AG04450 (cell line): ENCODE measurements at places on chromosomes 5 and 9.

- no peak for DNase-seq
Measured at GRCh38 chr9:134303601-134304000, 22.7 kb upstream of the RXRA start.

DNA sequence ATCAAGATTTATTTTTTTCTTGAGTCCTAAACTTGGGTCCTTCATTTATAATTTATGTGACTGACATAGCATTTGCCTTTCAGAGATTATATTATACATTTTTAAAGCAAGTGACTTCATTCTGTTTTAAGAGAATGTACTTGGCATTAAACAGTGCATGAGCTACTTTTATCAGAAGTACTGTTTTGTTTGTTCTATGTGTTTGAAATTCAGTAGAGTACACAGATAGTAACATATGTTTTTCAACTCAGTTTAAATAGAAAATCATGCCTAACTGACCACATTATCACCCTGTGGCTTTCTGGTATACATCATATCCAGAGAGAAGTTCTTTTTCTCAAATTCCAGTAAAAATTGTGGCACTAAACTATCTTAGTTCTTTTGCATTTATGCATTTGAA is 335.3 kb upstream of the CDH18 start:
- no peak for DNase-seq

DNA sequence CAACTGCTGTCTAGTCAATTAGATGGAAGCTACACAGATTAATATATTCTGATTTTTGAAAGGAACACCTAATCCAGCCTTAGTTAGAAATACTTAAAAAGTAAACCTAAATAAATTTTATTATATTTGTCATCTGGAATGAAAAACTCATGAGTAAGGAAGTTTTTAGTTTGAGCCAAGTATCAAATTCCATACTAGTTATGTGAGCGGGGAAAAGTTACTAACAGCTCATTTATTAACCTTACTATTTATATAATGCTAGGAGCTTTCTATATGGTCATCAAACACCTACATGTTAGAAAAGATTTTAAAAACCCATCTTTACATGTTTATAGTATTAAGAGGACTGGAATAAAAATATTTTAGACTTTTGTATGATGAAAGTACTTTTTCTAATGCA is 41.6 kb upstream of the POU5F2 start:
- DNase-seq: no peak

DNA sequence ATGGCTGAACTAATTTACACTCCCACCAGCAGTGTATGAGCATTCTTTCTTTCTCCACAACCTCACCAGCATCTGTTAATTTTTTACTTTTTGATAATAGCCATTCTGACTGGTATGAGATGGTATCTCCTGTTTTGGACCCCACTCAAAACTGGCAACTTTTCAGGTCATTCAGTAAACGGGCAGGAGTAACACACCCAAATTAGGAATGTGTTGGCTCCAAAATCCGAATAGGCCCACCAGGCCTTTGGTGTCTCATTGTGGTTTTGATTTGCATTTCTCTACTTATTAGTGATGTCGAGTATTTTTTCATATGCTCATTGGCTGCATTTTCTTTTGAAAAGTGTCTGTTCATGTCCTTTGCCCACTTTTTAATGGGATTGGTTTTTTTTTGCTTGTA is 517.1 kb downstream of the TMEM232 start:
- DNase-seq: no peak

DNA sequence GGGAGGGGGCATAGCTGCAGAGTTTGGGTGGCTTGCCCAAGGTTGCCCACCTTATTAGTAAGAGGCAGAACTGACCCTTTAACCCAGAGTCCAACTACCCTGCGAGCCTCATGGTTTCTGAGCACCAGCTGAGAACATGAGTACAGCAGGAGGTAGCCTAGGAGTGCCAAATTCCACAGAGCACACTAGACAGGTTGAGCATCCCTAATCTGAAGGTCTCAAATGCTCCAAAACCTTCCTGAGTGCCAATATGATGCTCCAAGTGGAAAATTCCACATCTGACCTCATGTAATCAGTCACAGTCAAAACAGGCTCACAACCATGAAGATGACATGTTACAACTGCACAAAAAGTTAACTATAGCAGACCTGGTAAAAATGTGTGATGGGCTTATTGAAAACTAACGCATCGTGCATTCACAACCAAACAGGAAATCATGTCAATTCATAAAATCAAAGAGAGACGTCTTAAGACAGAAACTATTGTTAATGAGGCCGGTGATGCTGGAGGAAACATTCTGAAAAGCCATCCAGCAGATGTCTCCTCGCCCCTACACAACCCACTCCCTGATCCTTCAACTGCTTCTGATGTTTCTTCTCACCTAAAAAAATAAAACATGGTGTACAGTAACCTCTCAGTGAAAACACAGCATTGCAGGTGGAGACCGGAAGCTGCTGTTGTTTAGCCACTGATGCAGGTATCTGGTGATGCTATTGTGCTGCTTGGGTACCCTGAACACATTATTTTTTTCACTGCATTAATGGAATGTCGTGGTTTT is 25.0 kb downstream of the PTCH1 start:
- no peak for DNase-seq

- no peak for DNase-seq
Measured at GRCh38 chr5:38451074-38451725, 105.2 kb downstream of the LIFR start.

DNA sequence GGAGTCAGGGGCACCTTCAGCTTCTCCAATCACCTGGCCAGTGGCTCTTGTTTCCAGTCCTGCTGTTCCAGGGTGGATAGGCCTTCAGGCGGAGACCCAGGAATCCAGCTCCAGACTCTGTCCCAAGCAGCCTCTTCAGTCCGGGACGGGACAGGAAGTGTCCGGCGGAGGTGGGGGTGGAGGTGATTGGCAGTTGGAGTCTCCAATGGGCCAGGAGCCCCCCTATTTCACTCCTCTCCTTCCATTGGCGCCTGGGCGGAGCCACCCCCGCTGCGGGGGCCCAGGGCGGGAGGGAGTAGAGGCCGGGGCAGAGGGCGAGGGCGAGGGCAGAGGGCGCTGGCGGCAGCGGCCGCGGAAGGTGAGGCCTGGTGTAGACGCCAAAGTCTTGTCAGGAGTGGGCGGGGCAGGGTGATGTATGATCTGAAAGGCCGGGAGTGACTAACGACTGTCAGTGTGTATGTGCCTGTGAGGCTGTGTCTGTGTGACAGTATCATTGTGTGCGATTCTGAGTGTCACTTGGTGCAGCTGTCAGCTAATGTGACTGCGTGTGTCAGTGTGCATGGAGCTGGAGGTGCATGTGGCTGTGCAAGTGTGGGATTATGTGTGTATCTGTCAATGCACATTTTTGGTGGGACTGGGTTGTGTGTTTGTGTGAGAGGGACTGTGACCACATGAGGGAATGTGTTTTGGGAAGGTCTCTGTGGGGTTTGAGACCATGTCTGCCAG is at the start of gene IL11RA:
Gene IL11RA (plus strand): TSS at position 310 of the 726 bp plus-strand sequence. CDS start 3,033 bp downstream, outside the sequence.
- no peak for DNase-seq

- DNase-seq: no peak
Measured at GRCh38 chr5:120228262-120229031, 235.7 kb upstream of the PRR16 start.

- DNase-seq: no peak
Measured at GRCh38 chr5:104998169-104998568, 1435.6 kb upstream of the NUDT12 start.

GRCh38 chr9:103942200-103942599 is 151.9 kb upstream of the SMC2 start:
- no peak for DNase-seq

- DNase-seq: no peak
Measured at GRCh38 chr9:94817291-94818177, 91.0 kb downstream of the AOPEP start.

- DNase-seq: no peak
Measured at GRCh38 chr9:93942161-93942560, 13.0 kb downstream of the BARX1 start.

GRCh38 chr5:112263469-112263868 is 155.6 kb downstream of the EPB41L4A start:
- DNase-seq: no peak

DNA sequence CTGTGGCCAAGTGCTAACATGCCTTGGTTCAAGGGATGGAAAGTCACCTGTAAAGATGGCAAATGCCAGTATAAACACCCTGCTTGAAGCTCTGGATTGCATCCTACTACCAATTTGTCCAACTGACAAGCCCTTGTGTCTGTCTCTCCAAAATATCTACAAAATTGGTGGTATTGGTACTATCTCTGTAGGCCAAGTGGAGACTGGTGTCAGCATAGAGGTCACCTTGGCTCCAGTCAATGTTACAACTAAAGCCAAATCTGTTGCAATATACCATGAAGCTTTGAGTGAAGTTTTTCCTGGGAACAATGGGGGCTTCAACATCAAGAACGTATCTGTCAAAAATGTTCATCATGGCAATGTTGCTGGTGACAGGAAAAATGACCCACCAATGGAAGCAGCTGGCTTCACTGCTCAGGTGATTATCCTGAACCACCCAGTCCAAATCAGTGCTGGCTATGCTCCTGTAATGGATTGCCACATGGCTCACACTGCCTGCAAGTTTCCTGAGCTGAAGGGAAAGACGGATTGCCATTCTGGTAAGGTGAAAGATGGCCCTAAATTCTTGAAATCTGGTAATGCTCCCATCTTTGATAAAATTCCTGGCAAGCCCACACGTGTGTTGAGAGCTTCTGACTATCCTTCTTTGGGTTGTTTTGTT is 19.9 kb downstream of the AFF4 start:
- no peak for DNase-seq

DNA sequence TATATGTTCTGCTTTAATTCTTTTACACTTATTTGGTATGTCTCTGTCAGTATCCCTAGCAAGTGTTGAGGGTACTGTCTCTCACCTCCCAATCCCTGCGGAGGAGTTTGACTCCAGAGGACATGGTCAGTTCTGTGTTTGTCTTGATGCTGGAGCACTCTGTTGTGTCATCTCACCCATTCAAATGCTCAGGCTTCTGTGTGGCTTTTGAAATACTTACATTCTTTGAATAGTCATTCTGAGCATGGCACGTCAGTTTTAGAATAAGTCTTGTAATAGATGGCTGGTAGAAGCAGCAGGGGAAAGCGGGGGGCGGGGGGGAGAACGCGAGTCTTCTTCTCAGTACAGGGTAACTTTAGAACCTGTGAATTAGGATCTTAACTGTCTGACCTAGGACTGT is 12.3 kb downstream of the MAST4 start:
- DNase-seq: no peak

GRCh38 chr5:89302102-89302891 is 419.3 kb upstream of the MEF2C start:
- no peak for DNase-seq

GRCh38 chr5:143045062-143045461 is 274.9 kb downstream of the ARHGAP26 start:
- DNase-seq: no peak

GRCh38 chr5:28748446-28748845 is 1710.1 kb upstream of the CDH9 start:
- no peak for DNase-seq

GRCh38 chr5:157665467-157666070 is 5.8 kb upstream of the C5orf52 start:
- peak; percentile 48 for DNase-seq

DNA sequence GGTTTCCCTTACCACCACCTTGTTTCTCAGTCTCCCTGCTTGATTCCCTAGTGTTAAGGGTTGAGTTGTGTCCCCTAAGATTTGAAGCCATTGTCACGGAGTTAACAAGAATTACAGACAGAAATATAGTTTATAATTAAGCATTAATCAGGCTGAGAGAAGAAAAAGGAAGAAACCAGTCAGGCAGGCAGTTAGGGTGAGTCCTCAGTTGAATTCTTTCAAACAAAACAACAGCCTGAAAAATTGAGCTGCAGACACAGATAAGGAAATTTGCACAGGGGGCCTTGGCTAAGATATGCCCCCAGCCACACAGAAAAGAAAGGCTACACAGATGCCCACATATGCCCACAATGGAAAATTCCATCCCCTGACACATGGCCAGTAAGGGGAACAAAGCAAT is 111.7 kb upstream of the RAI14 start:
- DNase-seq: no peak

DNA sequence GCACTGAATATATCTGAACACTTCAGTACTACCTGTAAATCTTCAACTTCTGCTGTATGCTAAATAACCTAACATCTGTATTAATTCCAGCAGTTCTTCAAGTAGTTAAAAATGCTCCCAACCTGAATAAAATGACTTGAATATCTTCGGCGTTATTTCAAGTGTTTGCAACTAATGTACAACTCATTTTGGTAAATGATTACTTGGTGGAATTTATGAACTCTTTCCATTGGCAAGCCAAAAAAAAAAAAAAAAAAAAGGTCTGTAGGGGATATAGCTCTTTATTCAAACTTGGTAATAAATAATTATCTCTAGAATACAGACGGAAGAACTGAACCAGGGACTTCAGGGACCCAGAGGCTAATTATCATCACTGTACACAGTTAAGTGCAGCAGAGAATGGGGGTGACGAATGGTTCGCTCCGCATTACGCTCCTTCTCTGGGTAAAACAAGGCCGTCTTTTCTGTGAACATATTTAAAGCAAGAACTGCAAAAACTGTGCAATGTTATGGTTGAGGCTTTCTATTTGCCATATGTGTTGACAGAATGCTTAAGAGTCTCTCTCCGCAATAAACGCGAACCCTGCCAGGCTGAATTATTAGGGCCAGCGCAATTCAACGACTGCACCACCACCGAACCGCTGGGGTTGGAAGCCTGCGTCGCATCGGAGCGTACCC is 1.9 kb upstream of the ERBIN start:
- no peak for DNase-seq

GRCh38 chr9:128118472-128118857 is 9.1 kb downstream of the PTGES2 start:
- no peak for DNase-seq

DNA sequence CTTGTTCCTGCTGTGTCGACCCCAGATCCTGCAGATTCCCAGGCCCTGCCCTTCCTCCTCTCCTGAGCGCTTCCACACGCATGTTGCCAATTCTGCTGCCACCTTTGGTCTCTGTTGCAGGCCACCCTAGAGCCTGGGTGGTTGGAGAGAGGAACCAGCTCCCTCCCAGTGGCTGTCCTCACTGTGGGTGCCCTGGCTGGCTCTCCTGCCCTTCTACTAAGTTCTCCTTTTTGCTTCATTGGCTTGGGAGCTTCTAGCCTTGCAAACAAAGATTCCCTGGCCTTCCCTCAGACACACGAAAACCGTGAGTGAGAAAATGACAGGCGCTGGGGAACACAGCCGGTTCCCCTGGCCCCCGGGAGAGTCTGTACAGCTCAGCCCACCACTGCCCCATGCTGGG is 14.2 kb upstream of the NCS1 start:
- no peak for DNase-seq

GRCh38 chr5:10286162-10286861 is 21.4 kb downstream of the CMBL start:
- no peak for DNase-seq

- peak; percentile 57 for DNase-seq
Measured at GRCh38 chr9:98908897-98909634, 34.6 kb upstream of the COL15A1 start.
